ENCODE measurements at places on chromosomes 12 and 14.

- no peak for DNase-seq
Measured at GRCh38 chr14:102802834-102803523, 25.7 kb downstream of the TRAF3 start.

GRCh38 chr12:24820872-24821271, 128.0 kb downstream of the BCAT1 start:
- DNase-seq, result no peak

DNA sequence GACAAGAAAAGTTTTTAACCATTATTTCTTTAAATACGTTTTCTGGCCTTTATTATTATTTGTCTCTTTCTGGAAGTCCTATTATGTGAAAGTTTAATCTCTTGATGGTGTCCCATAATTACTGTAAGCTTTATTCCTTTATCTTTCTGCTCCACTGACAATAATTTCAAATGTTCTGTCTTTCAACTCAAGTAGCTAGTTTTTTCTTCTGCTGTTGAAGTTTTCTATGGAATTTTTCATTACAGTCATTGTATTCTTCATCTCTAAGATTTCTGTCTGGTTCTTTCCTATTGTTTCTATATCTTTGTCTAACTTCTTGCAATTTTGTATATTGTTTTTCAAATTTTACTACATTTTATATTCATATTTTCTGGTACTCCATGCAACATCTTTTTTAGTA, 173.6 kb upstream of the MGAT4C start:
- no peak for DNase-seq

- DNase-seq, result peak; percentile 74
Measured at GRCh38 chr14:91417983-91418386, 365 bp upstream of the CCDC88C start.

- no peak for DNase-seq
Measured at GRCh38 chr12:131118371-131118770, 164.7 kb downstream of the ADGRD1 start.

DNA sequence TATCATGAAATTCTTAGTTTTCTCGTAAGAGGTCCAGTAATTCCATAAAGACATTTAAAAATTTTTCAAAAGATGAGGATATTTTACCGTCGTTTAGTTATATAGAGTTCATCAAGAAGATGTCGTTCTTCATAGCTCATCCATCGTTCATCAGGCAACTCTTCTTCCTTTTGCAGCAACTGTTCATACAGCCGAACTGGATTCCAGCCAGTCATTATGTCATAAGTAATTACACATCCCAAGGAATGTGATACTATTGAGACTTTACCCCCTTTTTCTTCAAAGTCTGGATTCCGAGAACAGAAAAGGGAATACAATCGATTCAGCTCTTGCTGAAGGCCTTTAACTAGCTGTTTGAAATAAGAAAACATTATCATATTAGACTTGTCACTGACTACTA, 90.3 kb downstream of the DDHD1 start:
- DNase-seq, result no peak

DNA sequence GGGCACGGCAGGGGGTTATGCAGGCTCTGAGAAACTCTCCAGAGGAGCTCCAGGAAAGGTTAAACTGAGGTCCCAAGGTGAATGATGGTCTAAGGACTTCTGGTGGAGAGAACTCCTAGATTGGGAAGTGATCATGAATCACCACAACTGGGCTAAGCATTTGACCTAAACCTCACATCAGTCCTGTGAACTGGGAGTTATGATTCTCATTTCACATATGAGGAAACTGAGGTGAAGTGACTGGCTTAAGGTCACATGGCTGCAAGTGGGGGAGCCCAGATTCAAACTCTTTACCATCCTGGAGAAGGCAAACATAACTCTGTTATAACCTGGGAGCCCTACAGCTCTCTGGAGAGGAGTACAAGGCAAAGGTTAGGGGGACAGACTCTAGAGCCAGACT, 4.2 kb downstream of the RARG start:
- no peak for DNase-seq

DNA sequence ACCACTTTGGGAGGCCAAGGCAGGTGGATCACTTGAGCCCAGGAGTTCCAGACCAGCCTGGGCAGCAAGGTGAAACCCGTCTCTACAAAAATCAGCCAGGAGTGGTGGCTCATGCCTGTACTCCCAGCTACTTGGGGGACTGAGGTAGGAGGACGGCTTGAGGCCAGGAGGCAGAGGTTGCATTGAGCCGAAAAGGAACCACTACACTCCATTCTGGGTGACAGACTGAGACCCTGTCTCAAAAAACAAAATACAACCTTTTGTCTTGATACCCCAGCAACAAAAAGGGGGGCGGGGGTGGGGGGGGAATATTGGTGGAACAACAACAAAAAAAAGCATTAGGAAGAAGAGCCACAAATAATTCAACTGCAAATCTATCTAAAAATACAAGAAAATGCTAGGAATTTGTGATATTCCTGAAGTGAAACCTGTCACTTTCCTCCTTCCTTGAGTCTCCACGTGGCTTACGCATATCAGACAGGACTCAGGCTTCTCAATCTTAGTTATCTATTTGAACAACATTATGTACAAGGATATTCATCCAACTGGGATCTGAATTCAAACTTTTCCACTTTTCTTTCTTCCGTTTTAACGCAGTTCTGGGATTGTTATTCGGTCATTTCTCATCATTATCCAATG, 1.3 kb downstream of the R3HDM2 start:
- no peak for DNase-seq

- DNase-seq, result no peak
Measured at GRCh38 chr14:25102788-25103187, 52.8 kb upstream of the STXBP6 start.

- no peak for DNase-seq
Measured at GRCh38 chr12:3097186-3097804, 20.1 kb downstream of the TSPAN9 start.

- no peak for DNase-seq
Measured at GRCh38 chr12:72025524-72025923, 86.9 kb downstream of the TPH2 start.

GRCh38 chr14:76168531-76168930, 16.8 kb downstream of the GPATCH2L start:
- DNase-seq, result no peak

DNA sequence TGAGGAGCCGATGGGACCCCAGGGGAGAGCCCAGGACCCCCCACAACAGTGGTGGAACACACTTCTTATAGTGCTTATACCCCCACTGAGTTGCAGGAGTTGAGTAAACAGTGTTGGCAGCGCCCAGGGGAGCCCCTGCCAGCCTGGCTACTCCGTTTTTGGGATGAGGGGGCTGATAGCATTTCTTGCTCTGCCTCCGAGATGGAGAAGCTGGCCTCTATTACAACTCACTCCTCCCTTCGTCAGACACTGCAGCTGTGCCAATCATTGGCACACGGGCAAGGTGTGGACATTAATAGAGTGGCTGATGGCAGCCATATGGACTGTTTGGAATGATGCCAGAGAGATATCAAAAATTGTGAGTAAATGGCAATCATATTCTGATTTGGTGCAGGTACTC, 94.9 kb upstream of the TMPO start:
- no peak for DNase-seq

DNA sequence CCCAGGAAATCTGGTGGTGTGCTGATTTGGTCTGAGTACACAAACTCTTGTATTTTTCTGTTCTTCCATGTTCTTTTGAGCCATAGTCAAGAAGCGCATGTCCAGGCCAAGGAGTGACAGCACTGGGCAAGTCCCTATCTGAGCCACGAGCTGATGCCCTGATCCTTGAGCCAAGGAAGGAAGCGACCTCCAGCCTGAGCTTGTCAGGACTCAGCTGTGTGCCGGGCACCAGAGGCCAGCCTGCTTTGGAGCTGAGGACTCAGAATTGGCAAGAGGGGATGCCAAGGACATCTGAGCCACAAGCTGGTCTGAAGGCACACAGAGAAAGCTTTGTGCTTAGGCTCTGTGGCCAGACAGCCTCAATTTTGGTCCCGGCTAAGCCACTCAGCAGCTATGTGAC, 52.6 kb downstream of the GALNT16 start:
- DNase-seq, result no peak

- DNase-seq, result no peak
Measured at GRCh38 chr14:20836668-20837338, 34.2 kb upstream of the RNASE1 start.
